ENCODE measurements at places on chromosomes 3 and 15.
A peak's percentile ranks its signal among the peaks of the same experiment; 100 is the strongest.

GRCh38 chr3:171038342-171038741 is 11.8 kb upstream of the SLC2A2 start:
- no peak overlapping the region for H3K4me3 ChIP-seq
- no peak overlapping the region for H3K27ac ChIP-seq
- no peaks in the 10 kb centered on the region for H3K27me3 ChIP-seq
- no peaks in the 10 kb centered on the region for H3K36me3 ChIP-seq
- H3K4me1 ChIP-seq = peaks cover 28% of the 10 kb centered on the region
- DNase-seq = no peak

GRCh38 chr3:195570344-195570743 is 13.4 kb downstream of the APOD start:
- DNase-seq = no peak
- peaks cover 12% of the 10 kb centered on the region for H3K4me1 ChIP-seq
- H3K27ac ChIP-seq = no peak overlapping the region
- H3K27me3 ChIP-seq = no peaks in the 10 kb centered on the region
- no peak overlapping the region for H3K4me3 ChIP-seq

DNA sequence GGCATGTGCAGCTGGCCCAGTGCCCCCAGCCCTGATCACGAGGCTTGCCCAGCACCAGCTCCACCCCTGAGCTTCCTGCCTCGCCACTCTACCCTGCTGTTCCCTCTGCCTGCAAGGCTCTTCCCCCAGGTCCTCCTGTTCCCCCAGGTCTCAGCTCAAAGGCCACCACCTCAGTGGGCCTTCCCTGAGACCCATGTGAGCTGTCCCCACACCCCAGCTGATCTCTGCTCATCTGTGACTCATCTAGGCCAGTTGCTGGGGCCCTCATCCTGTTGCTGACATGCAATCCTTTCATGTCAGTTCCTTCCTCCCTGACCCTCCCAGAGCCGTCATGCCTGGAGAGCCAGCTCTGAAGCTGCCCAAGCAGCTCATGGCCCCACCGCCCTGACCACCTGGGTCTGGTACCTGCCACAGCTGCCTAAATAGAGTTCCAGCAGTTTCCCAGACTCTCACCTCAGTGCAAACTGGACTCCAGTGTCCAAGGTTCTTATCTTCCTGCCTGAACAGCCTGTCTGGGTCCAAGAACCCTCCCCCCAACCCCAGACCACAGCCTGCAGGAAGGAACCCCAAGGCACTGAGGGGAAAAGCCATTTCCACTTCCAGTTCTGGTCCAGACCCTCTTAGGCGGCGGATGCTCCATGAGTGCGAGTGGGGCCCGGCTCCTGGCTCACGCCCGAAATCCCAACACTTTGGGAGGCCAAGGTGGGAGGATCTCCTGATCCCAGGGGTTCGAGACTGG is 116.6 kb upstream of the IQSEC1 start:
- no peak overlapping the region for H3K4me3 ChIP-seq
- H3K27ac ChIP-seq = no peak overlapping the region
- no peaks in the 10 kb centered on the region for H3K4me1 ChIP-seq
- DNase-seq = no peak

DNA sequence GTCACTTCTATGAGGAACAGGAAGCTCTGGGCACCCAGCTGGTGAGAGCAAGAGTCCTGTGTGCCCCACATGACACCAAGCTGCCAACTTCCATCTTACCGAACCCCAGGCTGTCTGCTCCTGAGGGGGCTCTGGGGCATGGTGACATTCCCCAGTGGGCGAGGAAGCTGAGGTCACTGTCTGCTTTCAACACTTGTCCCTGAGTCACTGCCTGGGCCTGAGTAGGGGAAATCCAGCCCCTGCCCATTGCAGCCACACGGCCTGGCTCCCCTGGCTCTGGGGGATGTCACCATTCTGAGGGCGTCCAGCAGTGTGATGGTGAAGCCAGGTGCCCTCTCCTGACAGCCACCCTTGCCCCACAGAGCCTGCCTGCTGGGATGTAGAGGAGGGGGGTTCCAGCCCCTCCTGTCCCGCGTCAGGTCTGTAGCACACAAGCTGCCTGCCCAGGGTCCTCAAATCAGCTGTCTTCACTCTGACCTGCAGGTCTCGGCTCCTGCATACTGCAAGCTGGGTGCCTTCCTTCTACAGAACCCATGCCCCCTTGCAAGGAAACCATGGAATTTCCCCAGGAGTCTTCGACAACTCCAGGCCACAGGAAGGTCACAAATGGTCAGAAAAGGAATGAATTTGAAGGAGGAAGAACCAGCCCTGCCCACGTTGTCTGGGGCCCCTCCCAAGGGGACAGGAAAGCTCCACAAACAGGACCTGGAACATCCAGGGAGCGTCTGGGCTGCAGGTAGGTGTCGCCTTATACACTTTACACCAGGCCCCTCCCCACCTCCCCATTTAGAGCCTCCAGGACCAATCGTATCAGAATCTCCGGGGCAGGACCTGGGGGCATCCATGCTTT is 69.9 kb upstream of the GATM start:
- H3K4me3 ChIP-seq = no peak overlapping the region
- H3K27ac ChIP-seq = peak overlapping the region; percentile 67
- H3K4me1 ChIP-seq = peaks cover 32% of the 10 kb centered on the region
- DNase-seq = no peak

DNA sequence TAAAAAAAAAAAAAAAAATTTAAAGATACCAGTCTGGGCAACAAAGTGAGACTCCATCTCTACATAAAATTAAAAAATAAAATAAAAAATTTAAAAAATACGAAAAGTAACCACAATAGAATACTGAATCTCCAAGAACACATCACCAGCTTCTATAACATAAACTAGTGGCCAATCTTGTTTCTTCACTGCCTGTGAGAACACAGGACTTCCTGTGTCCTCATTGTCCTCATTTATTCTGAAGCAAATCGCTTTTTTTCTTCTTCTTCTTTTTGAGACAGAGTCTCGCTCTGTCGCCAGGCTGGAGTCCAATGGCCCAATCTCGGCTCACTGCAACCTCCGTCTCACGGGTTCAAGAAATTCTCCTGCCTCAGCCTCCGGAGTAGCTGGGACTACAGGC is 28.6 kb upstream of the RAB7A start:
- H3K4me1 ChIP-seq = no peaks in the 10 kb centered on the region
- no peak overlapping the region for H3K27ac ChIP-seq
- H3K36me3 ChIP-seq = no peaks in the 10 kb centered on the region
- H3K4me3 ChIP-seq = no peak overlapping the region
- DNase-seq = no peak
- no peaks in the 10 kb centered on the region for H3K27me3 ChIP-seq

- H3K4me1 ChIP-seq = peaks cover 8% of the 10 kb centered on the region
- no peak within 1 kb of the TSS for H3K4me3 ChIP-seq
- no peaks in the 10 kb centered on the region for H3K27me3 ChIP-seq
- peak; percentile 60 for DNase-seq
These were observed at the start of gene LRRC15 for GRCh38 chr3:194369522-194370279. Gene LRRC15, minus strand, starts transcription at chr3:194369743. Its CDS starts 8,700 bp downstream, at chr3:194361043.

GRCh38 chr15:101357885-101358284 is 62.8 kb upstream of the SNRPA1 start:
- DNase-seq = no peak
- no peak overlapping the region for H3K4me3 ChIP-seq
- H3K27ac ChIP-seq = no peak overlapping the region

GRCh38 chr15:62521396-62521795 is 356.3 kb upstream of the C2CD4B start:
- H3K4me1 ChIP-seq = peaks cover 29% of the 10 kb centered on the region
- no peak overlapping the region for H3K4me3 ChIP-seq
- DNase-seq = no peak
- H3K36me3 ChIP-seq = no peaks in the 10 kb centered on the region
- no peaks in the 10 kb centered on the region for H3K27me3 ChIP-seq
- peak overlapping the region; percentile 61 for H3K27ac ChIP-seq

DNA sequence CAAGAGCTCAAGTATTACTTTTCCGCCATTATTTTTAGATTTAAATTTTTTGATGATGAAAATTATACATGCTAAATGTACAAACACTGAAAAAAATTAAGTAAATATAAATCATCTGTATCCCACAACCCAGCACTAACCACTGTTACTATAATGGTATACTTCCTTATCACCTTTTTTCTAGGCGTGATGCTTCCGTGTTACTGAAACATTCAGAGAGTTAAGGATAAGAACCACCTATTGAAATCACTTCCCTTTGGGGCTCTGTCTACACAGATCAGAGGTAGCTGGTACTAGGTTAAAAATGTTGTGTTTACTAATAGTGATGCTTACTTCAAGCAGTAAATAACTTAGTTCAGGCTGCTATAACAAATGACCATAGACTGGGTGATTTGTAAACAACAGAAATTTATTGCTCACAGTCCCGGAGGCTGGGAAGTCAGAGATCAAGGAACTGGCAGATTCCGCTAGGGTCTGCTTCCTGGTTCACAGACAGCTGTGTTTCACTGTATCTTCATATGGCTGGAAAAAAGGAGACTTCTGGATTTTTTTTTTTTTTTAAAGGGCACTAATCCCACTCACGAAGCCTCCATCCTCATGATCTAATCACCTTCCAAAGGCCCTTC is 6.4 kb downstream of the SNX4 start:
- H3K4me3 ChIP-seq = no peak overlapping the region
- H3K4me1 ChIP-seq = no peaks in the 10 kb centered on the region
- no peaks in the 10 kb centered on the region for H3K36me3 ChIP-seq
- no peak overlapping the region for H3K27ac ChIP-seq
- DNase-seq = no peak

All from Caco-2 (cell line).